ENCODE measurements at places on chromosomes 11 and 22.

DNA sequence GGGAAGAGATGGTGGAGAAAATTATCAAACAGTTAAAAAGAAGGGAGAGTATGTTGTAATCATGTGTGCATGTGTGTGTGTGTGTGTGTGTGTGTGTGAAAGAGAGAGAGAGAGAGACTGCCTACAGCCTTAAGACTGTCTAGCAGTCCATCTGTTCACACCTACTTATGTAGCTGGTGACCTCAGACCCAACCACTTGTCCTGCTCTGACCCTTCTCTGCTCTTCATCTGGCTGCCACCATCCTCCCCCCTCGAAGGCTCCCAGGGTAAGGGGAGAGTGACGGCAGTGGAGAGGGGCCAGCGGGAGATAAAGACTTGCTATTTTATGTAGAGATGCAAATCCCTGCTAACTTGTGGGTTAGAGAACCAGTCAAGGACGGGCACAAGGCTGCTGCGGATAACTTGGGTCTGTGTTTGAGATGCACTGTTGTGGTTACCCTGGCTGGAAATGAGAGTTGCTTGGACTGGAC, 24.9 kb upstream of the GRAMD1B start:
- DNase-seq: no peak

DNA sequence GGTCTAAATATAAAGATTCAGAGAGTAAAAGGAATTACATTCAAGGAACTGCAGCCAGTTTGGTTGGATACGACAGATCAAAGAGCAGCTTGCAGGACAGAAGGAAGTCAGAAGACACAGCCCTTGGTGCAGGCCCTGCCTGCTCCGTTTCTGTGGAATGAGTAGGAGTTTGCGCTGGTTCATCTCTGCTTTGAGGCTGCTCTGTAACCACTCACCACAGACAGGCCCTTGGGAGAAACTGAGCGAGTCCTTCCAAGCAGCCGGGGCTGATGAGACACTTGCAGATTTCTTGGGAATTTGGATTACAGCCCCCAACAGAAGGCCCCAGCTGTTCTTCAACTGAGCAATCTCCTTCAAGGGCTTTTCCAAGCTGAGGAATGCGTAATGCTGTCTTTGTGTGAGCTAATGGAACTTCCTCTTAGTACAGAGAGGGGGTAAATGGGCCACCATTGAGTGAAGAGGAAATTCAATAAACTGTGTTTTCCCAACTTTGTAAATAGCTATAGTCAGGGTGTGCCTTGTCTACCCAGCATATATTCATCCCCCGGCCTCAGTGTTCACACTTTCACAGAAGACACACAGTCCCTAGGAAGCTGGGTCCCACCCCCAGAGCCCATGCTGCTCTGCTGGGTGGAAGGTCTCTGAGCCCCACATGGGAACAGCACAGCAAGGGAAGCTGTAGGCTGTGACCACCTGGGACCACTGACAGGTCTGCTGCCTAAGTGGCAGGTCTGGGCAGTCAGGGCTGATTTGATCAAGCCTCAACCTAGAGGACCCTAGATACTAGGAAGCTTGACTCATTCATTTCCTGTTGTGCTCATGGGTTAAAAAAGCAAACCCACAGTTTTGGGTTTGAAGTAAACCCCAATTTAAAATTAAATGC, 16.6 kb downstream of the IL10RA start:
- no peak for DNase-seq

- no peak for DNase-seq
Observed at GRCh38 chr11:31865606-31866300, 54.6 kb upstream of the PAX6 start.

DNA sequence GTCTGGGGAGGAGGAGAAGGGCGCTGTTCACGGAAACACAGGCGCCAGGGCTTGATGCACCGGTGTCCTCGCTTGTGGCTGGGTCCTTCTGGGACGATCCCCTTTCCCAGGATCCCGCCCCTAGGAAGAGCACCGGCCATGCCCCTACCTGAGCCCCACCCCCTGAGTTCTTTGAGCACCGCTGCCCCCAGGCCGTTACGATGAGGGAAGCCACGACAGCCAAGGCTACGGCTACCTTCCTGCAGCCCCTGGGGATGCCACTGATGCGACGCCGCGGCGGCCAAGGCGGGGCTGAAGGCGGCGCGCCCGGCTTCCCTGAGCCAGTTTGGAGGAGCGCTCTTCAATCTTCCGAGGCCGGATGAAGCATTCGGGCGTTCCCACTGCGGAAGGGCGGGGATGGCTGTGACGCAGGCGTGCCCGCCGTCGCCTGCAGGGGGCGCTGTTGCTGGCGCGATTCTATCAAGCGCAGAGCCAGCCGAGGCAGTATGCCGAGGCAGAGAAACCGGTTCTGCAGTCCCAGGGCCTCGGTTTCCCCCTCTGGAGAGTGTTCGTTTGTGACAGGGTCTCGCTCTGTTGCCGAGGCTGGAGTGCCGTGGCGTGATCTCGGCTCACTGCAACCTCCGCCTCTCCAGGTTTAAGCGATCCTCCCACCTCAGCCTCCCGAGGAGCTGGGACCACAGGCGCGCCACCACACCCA, 9.7 kb upstream of the NEFH start:
- DNase-seq: peak; percentile 32

DNA sequence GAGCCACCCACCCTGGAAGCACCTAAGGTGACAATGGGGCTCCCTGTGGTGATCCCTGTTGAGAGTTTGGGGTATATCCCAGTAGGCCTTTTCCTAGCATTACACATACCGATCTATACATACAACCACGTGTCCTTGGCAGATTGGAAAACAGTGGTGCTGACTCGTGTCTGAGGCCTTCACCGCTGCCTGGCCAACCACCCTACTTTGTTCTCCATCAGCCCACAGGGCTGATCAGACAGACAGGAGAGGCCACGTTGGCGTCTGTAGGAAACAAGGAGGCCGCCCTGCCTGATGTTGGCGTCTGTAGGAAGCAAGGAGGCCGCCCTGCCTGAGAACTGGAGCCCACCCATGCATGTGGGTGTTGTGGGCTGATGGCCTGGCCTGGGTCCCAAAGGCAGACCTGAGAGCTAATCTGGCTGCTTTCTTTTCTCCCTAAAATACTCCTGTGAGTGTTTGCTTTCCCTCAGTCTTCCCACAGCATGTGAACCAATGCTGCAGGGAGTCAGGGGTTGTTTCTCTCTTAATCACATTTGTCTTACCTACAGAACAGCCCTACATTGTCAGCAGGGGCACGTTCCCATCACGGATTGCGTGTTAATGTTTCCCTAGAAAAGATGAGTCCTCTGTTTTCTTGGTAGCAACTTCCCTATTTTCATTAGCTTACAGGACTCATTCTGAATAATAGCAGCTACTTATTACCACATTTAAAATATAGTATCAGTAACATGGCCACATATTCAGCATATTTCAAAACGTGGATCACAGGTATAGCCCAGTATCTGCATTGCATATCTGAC, 57.2 kb downstream of the SBF1 start:
- no peak for DNase-seq

- DNase-seq: no peak
Observed at GRCh38 chr11:30423886-30424285, 101.0 kb downstream of the ARL14EP start.

- no peak for DNase-seq
Observed at GRCh38 chr11:8807544-8808225, 103.3 kb upstream of the AKIP1 start.

DNA sequence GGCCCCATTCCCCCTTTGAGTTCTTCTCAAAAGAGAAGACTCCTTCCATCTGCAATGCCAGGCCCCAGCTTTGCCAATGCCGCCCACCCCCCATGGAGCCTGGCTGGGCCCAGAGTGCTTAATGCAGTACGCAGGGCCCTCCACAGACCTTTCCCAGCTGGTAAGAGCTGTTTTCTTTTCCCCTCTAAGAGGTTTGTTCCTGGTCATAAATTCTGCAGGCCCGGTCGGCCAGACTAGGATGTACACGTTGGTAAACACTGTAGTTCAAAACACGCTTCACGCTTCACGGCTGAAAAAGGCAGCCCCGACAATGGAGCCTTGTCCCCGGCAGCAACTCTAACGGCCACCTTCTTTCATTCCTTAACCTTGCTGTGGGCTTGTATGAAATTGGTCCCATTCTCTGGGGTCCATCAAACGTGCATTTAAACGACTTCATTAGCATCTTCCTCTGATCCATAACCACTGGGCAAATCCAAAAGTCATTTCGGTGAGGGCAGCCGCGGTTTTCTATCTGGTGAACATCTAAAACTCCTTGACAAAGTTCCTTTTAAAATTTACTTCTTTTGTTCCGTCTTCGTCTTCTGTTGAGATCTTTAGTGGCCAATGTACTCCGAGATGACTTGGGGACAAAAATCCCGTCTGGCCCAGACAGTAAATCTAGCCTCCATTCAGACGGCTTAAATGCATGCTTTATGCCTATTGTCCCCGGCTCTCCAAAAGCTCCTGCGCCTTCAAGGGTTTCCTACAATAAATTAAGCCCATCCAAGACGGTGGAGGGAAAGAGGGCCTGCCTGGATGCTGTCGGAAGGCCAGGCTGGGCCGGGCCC, 60.0 kb upstream of the MYEOV start:
- no peak for DNase-seq

- DNase-seq: no peak
Observed at GRCh38 chr11:14642873-14643696, 519 bp upstream of the PDE3B start.

GRCh38 chr11:2862395-2863275, 22.9 kb downstream of the CDKN1C start:
- DNase-seq: no peak

DNA sequence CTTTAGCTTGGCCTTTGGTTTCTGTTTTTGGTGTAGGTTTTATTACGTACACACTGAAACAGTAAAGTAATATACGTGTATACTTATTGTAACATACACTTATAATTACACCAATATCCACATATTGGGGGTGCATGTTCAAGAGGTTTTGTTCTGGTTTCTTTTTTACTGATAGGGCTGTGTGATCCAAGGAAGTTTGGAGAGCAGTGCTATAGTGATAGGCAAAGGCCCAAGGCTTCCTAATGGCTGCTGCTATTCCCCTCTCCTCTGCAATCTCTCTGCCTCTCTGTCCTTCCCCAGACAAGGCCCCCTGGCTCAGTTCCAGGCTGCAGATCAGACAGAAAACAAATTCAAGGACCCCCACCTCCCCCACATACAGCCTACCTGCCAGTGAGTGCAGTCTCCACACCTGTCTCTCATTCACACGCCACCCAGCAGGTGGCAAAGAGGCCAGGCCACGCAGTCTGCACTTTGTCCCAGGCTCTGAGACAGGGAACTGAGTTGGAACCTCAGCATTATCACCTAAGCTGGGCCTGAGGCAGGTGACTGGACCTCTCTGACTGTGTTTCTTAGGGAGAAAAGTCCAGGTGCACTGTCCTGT, 15.1 kb downstream of the TMEM184B start:
- DNase-seq: no peak

DNA sequence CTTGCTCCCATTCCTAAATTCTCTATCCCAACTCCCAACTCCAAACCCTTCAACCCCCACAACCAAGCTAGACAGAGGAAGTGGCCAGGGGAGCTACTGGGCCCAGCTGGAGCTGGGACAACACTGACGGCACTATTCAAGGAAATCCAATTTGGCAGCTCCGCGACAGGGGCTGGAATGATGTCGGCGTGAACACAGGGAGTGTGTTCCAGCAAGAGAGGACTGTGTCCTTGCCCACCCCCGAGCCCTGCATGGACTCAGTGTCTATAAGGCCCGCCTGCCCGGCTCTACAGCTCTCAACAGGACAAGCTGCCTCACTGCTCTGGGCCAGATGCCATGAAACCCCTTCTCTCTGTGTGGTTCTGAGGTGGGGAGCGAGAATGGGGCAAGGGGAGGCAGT, 11.3 kb downstream of the PCSK7 start:
- no peak for DNase-seq

- DNase-seq: no peak
Observed at GRCh38 chr11:25068451-25068850, 571.6 kb downstream of the LUZP2 start.

DNA sequence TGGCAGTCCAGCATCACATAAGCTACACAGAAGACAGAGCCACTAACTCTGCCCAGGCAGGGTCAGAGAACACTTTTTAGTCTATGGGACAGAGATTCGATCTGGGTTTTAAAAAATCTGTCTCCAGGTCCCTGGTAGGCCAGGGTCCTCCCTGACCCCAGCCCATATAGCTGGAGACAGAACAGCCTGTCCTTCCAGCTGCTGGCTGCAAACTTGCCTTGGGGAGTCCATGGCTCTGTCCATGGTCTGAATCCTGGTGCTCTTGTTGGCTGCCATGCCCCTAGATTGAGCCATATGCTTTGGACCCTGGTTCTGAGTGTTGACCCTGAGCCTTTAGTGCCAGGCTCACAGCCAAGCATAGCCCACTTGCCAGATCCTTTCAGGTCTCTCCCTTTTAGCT, 13.3 kb upstream of the LIPT2 start:
- no peak for DNase-seq

GRCh38 chr22:25404556-25404927, 159.9 kb upstream of the GRK3 start:
- no peak for DNase-seq

- DNase-seq: no peak
Observed at GRCh38 chr22:31279821-31280505, 12.3 kb downstream of the PIK3IP1 start.

- DNase-seq: no peak
Observed at GRCh38 chr11:69921128-69922014, 102.2 kb upstream of the FGF3 start.

DNA sequence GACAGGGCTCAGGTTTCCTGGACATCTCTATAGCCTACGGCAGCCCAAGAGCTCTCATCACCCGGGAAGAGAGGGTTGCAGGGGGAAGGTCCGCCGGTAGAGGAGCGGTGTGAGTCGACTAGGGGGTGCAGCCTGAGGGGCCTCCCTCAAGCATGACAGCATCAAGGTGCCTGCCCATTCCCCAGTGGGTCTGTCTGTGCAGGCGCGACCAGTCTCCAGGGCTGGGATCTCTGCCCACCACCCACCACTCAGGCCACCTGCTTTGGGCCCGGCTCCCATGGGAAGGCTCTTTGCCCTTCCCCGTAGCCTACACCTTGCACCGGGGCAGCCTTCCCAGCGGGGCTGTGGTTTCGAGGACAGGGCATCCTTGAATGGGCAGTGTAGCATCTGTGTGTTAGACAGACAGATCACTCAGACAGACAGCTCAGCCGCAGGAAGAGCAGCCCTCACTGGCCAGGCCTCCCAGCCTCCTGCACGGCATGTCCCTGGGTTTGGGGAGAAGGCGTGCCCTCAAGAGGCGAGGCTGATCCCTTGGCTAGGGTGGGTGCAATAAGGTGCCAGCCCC, 29.2 kb downstream of the CERK start:
- no peak for DNase-seq

DNA sequence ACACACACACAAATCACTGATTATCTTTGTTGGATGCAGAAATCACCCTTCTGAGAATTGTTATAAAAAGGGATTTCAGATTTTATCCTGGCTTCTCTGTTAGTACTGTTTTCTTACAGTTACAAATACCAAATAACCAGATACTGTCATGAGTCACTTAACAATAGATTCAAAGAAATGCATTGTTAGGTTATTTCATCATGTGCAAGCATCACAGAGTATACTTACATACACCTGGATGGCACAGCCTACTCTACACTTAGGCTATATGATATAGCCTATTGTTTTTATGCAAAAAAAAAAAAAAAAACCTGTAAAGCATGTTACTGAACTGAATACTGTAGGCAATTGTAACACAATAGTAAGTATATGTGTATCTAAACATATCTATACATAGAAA, 319.2 kb upstream of the ARHGAP42 start:
- DNase-seq: no peak

GRCh38 chr22:34946339-34946985, 119.5 kb upstream of the ISX start:
- no peak for DNase-seq
